ENCODE measurements at places on chromosomes 7 and 10. TPM values are rescaled to one million over a fixed set of nuclear protein-coding genes. Genes with fewer than 3 reads are reported as not detected.

THSD7A gene
- 30.8 TPM for total RNA-seq

ARHGEF5 gene
- 3.6 TPM for total RNA-seq

SEPTIN14 gene
- not detected for total RNA-seq

TMEM176B gene
- 59.4 TPM for total RNA-seq

LLCFC1 gene
- not detected for total RNA-seq

CCDC172 gene
- not detected for total RNA-seq

- no peak for DNase-seq
Observed at GRCh38 chr7:3721422-3721821, 420.4 kb downstream of the SDK1 start.

DNA sequence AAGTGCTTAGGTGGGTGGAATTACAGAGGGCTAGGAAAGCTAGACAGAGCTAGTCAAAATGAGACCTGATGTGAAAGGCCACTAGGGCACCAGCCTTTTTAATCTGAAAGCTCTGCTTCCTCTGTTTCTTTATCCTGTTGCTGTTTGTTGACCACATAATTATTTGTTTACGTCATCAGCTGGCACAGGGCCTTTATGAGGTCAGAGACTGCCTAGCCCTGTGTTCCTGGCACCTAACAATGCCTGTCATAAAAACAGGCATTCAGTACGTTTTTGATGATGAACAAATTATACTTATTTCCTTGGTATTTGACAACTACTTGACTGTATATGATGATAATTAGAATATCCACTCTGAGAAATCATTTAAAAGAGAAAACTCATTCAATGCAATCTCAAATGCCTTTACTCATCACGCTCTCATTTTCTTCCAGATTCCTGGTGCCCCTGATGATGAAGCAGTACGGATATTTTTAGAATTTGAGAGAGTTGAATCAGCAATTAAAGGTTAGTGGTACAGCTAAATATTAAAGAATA is 26.0 kb downstream of the RBM17 start:
- DNase-seq: no peak

DNA sequence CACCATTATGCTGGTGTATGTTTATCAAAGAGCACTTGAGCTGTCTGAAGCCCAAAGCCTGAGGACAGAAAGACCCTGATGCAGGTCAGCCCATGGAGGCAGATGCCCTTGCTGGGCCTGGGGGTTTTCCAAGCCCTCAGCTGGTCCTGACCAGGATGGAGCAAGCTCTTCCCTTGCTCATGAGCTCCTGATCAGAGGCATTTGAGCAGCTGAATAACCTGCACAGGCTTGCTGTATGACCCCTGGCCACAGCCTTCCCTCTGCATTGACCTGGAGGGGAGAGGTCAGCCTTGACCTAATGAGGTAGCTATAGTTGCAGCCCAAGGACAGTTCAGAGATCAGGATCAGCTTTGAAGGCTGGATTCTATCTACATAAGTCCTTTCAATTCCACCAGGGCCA is 13.0 kb downstream of the AQP1 start:
- DNase-seq: no peak

- DNase-seq: no peak
Observed at GRCh38 chr10:4590807-4591206, 235.2 kb upstream of the AKR1E2 start.

- no peak for DNase-seq
Observed at GRCh38 chr7:158548726-158549125, 38.9 kb downstream of the PTPRN2 start.

DNA sequence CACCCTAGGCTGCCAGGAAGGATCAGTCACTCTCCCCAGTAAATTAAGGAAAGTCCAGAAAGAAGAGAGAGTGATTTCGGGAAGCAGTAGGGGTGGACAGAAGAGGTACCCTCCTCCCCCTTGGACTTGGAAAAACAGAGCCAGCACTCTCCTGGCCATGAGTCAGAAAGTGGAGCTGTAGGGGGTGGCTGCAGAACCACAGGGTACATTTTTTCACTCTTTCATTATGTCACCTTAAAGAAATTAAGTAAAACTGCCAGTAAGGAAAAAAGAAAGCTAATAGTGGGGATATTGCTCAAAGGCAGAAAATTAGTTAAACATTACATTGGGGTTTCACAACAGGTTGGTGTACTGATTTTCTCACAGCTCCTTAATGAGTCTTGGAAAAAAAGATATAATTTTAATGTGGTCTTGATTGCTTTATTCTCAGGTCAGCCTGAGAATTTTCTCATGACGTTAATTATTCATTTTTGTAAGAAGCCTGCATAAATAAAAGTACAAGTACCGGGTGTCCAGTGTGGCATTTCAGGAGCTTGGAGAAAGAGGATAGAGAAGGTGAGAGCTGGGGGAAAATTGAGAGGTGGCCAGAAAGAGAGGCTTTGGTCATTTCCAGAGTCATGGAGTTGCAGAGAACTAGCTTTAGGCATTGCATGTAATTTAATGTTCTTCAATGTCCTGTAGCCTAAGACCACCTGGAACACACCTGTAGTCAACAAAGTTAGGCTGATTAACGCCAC is 23.2 kb upstream of the AOAH start:
- no peak for DNase-seq

DNA sequence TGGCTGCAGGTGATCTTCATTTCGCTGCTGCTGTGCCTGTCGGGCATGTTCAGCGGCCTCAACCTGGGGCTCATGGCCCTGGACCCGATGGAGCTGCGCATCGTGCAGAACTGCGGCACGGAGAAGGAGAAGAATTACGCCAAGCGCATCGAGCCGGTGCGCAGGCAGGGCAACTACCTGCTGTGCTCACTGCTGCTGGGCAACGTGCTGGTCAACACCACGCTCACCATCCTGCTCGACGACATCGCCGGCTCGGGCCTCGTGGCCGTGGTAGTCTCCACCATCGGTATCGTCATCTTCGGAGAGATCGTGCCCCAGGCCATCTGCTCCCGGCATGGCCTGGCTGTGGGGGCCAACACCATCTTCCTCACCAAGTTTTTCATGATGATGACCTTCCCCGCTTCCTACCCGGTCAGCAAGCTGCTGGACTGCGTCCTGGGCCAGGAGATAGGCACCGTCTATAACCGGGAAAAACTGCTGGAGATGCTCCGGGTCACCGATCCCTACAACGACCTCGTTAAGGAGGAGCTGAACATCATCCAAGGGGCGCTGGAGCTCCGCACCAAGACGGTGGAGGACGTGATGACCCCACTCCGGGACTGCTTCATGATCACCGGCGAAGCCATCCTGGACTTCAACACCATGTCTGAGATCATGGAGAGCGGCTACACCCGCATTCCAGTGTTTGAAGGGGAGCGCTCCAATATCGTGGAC is 1.3 kb downstream of the CNNM2 start:
- DNase-seq: no peak

DNA sequence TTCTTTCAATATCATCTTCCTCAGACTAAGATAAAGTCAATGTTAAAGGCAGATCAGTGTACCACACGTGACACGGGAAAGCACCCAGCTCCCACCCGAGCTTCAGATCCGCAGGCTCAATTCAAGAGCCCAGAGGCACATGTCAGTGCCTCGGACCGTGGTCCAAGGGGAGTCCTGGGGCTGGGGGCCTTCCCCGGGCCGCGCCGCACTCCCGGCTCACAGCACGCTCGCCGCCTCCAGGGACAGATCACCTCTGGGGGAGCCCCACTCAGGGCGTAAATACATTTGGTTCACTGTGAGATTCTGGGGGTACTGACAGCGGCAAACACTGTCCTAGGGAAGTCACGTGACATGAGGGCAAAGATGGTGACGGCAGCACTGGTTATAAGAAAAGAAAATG is 10.8 kb downstream of the BNIP3 start:
- DNase-seq: no peak

DNA sequence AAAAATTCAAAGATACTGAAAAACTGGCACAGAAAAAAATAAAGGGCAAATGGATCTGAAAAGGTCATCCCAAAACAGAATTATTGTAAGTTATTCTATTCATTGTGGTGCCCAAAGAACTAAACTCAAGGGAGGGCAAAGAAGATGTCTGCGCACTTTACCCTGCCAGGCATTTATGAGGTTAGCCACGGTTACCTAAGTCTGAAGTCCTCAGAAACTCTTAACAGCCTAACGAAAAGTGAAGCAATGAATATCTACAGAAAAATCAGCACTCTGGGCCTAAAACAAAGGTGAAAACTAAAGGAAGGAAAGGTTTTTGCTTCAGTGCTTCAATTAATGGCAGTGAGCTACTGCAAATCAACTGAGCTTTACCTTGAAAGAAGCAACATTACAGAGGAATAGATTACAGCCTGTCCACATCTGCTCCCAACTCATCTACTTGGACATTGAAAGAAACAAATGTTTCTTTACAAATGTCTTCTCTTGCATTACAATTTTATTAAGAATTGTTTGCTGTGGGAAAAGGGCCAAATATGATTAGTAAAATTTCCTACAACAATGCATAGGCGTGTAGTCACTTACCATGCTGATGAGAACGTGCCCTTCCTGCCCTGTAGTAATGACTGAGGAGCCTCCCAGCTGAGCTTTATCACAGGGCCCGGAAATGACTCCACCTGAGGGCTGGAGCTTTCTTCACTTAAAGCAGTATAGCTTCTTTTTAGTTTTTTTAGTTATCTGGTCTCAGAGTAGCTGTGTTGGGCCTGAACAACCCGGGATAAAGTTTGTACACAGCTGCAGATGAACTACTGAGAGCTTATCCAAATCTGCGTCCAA is at the start of gene TUBAL3:
Gene TUBAL3 (minus strand): TSS at position 621 of the 834 bp plus-strand sequence. CDS start 36 bp downstream, at position 585.
- DNase-seq: no peak

GRCh38 chr10:375815-376505 is 240.7 kb downstream of the ZMYND11 start:
- no peak for DNase-seq

DNA sequence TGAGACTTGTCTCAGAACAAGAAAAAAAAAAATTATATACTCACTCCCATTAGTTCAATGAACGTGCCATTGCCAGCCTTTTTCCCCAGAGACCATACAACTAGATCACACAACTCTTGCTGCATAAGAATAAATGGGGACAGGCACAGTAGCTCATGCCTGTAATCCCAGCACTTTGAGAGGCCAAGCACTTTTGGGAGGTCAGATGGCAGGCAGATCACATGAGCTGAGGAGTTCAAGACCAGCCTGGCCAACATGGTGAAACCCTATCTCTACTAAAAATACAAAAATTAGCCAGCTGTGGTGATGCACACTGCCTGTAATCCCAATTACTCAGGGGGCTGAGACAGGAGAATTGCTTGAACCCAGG is 13.6 kb downstream of the PDLIM1 start:
- DNase-seq: no peak

- no peak for DNase-seq
Observed at GRCh38 chr7:1696671-1697498, 26.8 kb downstream of the ELFN1 start.

DNA sequence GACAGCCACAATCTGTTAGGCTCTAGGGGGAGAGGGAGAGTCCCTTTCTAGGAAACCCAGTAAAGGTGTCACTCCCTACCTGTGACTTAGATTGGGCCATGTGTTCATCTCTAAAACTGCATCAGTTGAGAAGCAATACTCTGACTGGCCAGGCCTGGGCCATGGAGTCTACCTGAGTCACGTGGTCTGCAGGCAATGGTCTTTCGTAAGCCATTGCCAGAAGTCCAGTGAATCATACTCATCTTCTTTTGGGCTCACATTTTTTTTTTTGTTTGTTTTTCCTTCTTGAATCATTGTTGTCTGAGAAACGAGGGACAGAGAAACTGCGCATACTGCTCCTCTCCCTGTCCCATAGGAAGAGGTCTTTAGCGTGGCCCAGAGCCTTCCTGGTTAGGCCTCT is 215.6 kb downstream of the CCSER2 start:
- no peak for DNase-seq

DNA sequence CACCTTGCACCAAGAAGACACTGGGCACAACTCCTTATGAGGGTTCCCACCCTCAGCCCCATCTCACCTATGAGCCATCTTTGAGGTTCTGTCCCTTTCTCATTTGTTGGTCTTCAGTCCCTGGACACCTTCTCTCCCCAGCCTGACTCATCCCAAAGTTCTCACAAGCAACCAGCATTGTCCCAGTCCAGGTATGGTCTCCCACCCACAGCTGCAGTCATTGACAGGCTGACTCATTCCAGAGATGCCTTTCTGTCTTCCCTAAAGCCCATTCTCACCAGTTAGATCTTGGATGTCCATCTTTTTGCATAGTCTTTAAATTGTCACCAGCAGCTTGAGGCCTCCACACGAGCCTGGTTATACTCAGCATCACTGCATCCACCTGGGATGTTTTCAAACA is 26.7 kb upstream of the BMPR1A start:
- DNase-seq: no peak

DNA sequence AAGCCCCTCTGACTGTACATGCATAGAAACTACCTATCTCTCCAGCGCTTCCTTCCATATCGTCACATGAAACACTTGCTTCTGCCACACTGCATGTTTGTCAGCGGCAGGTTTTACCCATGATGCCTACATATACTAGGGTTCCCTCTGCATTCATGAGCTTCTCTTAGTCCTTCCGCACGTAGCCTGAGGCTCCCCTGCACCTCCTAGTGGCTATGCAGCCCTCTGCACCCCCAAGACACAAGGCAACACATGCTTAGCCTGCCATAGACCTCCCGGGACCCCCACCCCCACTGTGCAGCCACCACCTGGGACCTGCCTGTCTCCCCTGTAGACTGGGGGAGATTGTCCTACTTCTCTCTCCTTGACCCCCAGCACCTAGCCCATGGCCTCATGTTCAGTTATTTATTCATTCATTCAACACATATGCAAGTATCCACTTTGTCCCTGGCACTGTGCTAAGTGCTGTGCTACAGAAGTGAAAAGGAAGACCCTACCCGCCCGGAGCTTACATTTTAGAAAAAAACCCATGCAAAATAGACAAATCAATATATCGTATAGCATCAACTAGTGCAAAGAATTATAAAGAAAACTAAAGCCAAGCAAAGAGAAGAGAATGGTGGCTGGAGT is 23.5 kb downstream of the TMEM273 start:
- DNase-seq: no peak

DNA sequence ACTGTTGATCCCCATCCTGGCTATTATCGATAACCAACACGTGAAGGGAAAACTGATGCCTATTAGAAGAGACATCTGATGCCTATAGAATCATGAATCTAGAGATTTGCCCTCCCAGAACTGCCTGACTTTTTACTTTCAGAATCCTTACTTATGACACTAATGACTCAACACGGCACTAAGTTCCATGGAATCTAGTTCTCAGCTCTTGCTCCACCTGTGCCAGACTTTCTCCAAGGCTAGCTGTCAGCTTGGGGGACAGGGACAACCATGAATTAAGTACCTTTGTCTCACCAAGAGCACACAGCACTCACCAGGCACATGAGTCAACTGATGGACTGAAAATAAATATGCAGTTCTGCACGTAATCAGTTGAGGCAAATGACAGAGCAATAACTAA is 184.2 kb downstream of the FRMD4A start:
- DNase-seq: no peak

GRCh38 chr10:31604096-31604495 is 285.1 kb downstream of the ZEB1 start:
- no peak for DNase-seq

DNA sequence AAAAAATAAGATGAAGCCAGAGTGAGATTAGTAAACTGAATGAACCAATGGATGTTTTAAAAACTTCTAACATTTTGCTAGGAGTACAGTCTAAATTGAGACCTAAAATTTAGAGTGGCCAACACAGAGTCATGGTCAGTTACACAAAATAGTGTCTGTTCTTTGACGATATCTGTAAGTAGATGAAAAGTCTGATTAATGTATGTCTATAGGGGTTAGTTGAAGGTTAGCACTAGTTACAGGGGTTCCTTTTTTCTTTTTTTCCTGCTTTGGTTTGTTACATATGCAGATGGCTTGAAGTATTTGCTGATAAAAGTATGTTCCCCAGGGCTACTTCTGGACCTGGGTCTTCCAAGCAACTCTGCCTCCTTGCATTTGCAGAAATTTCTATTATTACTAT is 90.1 kb upstream of the MTPN start:
- DNase-seq: no peak

- no peak for DNase-seq
Observed at GRCh38 chr10:78579995-78580394, 488.8 kb upstream of the ZMIZ1 start.

Data from urinary bladder (tissue), 4 donors.